GM12892 (cell line): ENCODE measurements at places on chromosomes 6 and 20.

GRCh38 chr20:8853805-8854338 lies 215.0 kb upstream of the PLCB4 start:
- DNase-seq: no peak

DNA sequence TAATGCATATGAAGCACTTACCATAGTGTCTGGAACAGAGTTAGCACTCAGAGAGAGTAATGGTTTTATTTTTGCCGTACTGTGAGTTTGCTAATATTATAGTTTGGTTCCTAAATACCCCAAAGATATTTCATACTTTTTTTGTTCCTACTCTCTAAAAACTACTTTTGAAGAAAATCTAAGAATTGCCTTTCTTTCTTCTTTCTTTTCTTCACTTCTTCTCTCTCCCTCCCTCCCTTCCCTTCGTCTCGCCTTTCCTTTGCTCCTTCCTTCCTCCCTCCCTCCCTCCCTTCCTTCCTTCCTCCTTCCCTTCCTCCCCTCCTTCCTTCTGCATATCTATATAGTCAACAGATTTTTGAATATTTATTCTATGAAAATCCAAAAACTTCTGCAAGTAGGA lies 351.7 kb upstream of the RSPO3 start:
- DNase-seq: no peak

DNA sequence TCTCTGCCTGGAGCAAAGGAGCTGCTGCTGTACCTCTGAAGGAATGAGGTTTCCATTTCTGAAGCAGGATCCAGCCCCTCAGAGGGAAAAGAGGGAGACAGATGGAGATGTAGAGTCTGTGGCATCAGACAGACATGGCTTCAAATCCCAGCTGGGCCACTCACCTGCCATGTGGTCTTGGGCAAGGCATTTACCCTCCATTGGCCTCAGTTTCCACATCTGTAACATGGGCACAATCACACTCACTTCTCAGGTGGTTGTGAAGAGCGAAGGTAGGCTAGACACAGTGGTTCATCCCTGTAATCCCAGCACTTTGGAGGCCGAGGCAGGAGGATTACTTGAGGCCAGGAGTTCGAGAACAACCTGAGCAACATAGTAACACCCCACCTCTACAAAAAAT lies 32.4 kb upstream of the CCDC167 start:
- no peak for DNase-seq

DNA sequence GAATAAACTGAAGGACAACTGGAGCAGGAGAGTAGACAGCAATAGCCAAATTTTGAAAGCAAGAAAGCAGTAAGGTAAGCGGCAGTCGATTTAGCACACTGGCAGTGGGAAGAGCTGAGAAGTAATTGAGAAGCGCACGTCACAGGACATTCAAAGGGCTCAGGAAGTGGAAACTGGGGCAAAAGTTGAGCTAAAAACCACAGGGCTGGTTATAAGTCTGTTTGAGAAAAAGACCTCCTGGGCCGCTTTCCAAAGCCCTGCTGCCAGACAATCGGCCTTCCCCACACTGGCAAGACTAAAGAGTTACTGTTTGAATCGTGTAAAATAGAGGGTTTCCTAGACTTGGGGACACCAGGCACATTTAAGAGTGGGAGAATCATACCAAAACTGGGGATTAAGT lies 161.4 kb downstream of the DNAH8 start:
- no peak for DNase-seq

GRCh38 chr20:18052856-18053255 lies 4.9 kb downstream of the OVOL2 start:
- DNase-seq: no peak

DNA sequence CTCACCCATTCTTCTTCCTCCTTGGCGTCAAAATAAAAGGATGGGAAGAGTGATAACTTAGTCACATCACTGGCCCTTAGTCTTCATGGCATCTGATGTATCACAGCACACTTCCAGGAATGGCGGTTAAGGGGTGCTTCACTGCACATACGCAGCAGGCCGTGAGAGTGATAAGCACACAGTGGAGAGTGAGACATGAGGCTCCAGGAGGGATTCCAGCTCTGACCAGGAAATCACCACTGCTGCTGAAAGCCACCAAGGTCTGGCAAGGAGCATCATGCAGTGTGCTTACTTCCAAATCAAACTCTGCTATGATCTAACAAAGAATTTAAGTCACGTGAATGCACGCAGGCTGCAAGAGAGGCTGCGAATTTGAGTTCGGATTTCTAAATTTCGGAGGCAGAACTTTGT lies 62.4 kb downstream of the ARID1B start:
- DNase-seq: no peak

DNA sequence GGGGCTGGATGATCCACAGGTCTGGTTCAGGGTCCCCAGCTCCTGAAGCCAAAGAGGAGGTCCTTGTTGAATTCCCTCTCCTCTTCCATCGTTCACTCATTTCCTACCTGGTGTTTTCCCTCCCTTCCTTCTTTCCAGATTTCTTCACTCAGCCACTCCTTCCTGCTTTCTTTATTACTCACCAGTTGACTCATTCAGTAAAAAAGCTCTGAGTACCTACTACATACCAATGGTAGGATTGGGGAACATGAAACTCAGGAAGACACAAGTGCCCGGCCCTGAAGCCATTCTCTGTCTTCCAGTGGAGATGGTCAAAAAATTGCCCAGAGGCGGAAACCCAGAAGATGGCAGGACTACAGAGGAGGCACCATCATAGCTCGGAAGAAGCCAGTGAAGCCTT lies 11.9 kb upstream of the NSFL1C start:
- no peak for DNase-seq

- no peak for DNase-seq
Measured at GRCh38 chr20:13325033-13325432, 104.0 kb downstream of the ISM1 start.

- no peak for DNase-seq
Measured at GRCh38 chr20:2468581-2469407, 1.8 kb downstream of the SNRPB start.

DNA sequence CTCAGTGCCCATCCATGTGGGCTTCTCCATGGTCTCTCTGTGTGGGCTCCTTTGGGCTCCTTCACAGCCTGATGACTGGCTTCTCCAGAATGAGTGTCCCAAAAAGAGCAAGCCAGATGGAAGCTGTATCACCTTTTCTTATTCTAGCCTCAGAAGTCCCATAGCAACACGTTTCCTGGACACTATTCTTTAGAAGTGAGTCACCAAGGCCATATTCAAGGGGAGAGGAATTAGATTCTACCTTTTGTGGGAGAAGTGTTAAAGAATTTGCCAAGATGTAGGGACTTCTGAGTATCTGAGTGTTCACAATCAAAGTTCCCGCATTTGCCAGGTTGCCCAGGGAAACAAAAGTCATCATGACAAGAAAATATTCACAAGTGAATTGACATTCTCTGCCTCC lies 20.7 kb upstream of the TBC1D22B start:
- no peak for DNase-seq

DNA sequence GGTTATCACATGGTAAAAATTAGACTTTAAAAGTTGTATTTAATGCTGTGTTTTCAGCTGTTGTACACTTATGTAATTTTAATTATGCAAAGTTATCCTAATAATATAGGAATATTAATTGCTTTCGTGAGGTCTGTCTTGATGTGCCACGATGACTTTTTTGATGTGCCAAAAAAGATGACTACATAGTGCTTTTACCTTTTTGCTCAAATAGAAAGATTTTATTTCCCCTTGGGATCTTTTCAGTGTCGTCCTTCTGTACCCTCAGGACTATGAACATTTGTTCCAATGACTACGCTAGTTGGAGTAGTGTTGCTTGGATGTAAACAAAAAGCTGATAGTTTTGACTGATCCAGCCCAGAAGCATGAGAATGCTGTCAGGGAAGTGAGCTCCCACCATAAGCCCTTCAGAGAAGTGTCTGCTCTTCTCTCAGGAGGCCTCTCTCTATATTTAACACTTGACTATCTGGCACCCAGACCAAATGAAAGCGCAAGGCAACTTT lies 1.2 kb upstream of the CD164 start:
- DNase-seq: no peak

- no peak for DNase-seq
Measured at GRCh38 chr20:59176812-59177211, 13.2 kb downstream of the ZNF831 start.

DNA sequence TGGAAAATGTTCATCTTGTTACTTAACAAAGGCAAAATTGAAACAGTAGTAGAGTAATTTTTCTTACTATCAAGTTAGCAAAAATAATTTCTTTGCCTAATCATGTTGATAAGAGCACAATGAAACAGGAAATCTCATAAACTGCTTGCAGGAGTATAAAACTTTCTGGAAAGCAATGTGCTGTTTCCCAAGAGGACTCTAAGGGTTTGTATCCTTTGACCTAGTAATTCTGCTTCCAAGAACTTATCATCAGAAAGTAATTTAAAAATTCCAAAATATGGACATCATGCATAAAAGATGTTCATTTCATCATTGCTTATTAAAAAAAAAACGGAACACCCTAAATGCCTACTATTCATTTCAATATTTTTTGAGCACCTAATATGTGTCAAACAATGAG lies 46.1 kb upstream of the TNFAIP3 start:
- DNase-seq: no peak

GRCh38 chr6:50992704-50993625 lies 174.3 kb downstream of the TFAP2B start:
- DNase-seq: no peak

- no peak for DNase-seq
Measured at GRCh38 chr20:40317156-40317790, 371.8 kb downstream of the MAFB start.
